ENCODE measurements at places on chromosomes 7 and 10. TPM values are rescaled to one million over a fixed set of nuclear protein-coding genes. Genes with fewer than 3 reads are reported as not detected.

The OR6V1 gene
- polyA plus RNA-seq: not detected

The CEP55 gene
- 1.8 TPM for polyA plus RNA-seq

The MYOZ1 gene
- polyA plus RNA-seq: 1.2 TPM

The ABCA13 gene
- not detected for polyA plus RNA-seq

The ZNF853 gene
- polyA plus RNA-seq: 1.8 TPM

The EIF3B gene
- polyA plus RNA-seq: 107 TPM

The NKX2-3 gene
- 8.9 TPM for polyA plus RNA-seq

The AGMO gene
- polyA plus RNA-seq: not detected

The HUS1 gene
- 22.8 TPM for polyA plus RNA-seq

The LBX1 gene
- polyA plus RNA-seq: not detected

The CLRN3 gene
- 37.8 TPM for polyA plus RNA-seq

The ATG9B gene
- not detected for polyA plus RNA-seq

The NPC1L1 gene
- 0.09 TPM for polyA plus RNA-seq

The RBP3 gene
- polyA plus RNA-seq: not detected

The TRIM73 gene
- not detected for polyA plus RNA-seq

The MAGI2 gene
- 1.2 TPM for polyA plus RNA-seq

The C10orf67 gene
- not detected for polyA plus RNA-seq

The PTF1A gene
- not detected for polyA plus RNA-seq

The NCOA4 gene
- 159 TPM for polyA plus RNA-seq

The FGFR2 gene
- 20.4 TPM for polyA plus RNA-seq

The MRPS17 gene
- 16.9 TPM for polyA plus RNA-seq

The SRRM3 gene
- polyA plus RNA-seq: 2.2 TPM

The COL13A1 gene
- polyA plus RNA-seq: 0.69 TPM

The STEAP1B gene
- polyA plus RNA-seq: 0.69 TPM

The RAB19 gene
- 8.2 TPM for polyA plus RNA-seq

The SORCS1 gene
- 3.0 TPM for polyA plus RNA-seq

The ACBD7 gene
- not detected for polyA plus RNA-seq

The TRIM50 gene
- 0.69 TPM for polyA plus RNA-seq

The CYP2E1 gene
- not detected for polyA plus RNA-seq

The CUBN gene
- not detected for polyA plus RNA-seq

The LIPF gene
- 4.6 TPM for polyA plus RNA-seq

The PRXL2A gene
- polyA plus RNA-seq: 37.8 TPM

The NXPH1 gene
- polyA plus RNA-seq: not detected

The AVL9 gene
- 27.3 TPM for polyA plus RNA-seq

The ZNF239 gene
- 2.9 TPM for polyA plus RNA-seq

The AKR1C8 gene
- not detected for polyA plus RNA-seq

The MEST gene
- polyA plus RNA-seq: 9.6 TPM
